ENCODE measurements at places on chromosomes 12 and 14.

GRCh38 chr14:55052269-55052930 is 953 bp downstream of the MAPK1IP1L start:
- no peak for DNase-seq

DNA sequence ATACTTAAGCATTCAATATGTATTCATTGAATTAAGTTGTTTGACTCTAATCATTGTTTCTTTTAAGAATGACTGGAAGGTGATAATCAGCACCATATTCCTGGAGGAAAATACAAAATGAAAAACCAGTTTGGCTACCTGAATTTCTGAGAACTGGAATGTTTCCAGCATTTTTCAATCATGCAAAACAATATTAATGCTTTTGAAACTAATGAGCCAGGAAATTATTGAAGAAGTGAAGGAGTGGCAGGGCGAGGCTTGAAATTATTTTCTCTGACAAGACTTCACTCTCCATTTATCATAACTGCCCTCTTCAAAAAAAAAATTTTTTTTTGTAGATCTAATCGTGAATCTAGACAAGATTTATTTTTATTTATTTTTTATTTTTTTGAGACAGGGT is 19.0 kb downstream of the TMEM19 start:
- no peak for DNase-seq

GRCh38 chr14:22541721-22542120 is 47.3 kb downstream of the DAD1 start:
- DNase-seq: no peak

- no peak for DNase-seq
Observed at GRCh38 chr14:35362911-35363374, 41.6 kb downstream of the NFKBIA start.

GRCh38 chr12:92927436-92928281 is 1.4 kb downstream of the EEA1 start:
- no peak for DNase-seq

Measured in esophagus squamous epithelium (tissue), 5 donors.